ENCODE measurements at places on chromosomes 6 and 20.

DNA sequence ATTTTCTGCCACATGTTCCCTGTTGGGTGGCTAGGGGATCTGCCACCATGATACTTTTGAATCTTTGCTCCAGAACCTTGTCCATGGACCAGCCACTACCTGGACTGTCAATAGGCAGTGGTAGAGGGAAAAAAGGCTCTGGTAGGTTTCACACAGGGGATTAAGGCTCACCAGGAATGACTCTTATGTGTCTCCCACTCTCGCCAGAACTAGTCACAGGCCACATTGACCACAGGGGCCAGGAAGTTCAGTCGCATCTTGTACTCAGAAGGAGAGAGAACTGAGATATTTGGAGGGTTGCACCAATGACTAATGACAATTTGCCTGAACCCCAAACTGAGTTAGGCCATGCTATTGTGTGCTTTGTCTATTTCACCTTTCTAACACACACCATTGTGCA, 23.6 kb upstream of the APCDD1L start:
- no peak for DNase-seq

DNA sequence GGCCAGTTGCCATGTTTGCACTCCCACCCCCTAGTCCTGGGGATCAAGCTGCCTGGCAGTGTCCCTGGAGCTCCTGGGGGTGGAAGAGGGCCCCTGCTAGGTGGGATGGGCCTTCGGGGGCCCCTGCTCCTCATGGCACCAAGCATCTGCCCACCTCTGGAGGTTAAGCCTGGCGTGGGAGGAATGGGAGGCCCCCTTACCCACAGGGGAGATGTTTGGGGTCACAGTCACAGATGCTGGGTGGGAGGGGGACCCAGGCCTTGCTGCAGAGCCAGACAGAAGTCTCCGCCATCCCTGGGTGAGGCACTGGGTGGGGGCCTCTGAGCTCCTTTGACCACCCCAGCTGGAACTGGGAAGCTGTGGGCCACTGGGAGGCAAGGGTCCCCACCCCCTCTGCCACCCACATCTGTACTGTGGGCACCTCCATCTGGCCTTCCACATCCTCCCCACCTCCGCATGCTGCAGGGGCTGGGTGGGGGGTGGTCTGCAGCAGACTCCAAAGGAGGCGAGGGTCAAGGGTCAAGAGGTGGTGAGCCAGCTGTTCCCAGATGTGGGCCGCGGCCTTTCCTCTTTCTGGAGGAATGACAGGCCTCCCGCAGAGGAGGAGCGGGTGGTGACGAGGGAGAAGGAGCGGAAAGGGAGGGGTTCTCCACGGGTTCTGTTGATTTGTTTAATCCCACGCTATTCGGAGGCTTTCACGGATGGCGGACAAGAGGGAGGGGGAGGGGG, 41.5 kb downstream of the YTHDF1 start:
- no peak for DNase-seq

GRCh38 chr20:62598761-62599194, 43.5 kb upstream of the SLCO4A1 start:
- DNase-seq: no peak

- DNase-seq: no peak
These were observed 151.9 kb upstream of the COL21A1 start for GRCh38 chr6:56399250-56399671.

GRCh38 chr6:82331031-82331773, 32.4 kb upstream of the TPBG start:
- DNase-seq: no peak

DNA sequence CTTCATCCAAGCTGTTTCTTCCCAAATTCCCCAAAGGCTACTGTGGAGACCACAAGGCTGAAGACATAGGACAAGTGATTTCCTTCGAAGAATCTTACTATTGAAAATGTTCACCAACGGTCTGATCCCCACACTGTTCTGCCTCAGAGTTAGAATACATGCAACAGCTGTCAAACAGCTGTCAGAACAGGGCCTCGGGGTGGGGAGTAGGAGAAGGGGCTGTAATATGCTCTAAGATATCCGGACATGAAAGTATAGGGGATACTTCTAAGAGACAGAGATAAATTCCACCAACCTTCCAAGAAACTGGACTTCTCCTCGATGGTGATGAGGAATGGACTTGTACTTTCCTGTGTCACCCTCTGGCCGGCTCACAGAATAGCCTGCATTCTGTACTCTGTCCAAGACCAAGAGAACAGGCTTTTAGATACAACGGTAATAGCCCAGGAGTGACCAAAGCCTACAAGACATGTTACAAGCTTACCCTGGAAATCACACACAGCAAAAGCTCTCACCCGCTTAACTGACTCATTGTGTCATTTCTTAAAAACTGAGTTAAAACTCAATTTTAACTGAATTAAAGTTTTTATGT, 69.2 kb upstream of the PTGIS start:
- no peak for DNase-seq

DNA sequence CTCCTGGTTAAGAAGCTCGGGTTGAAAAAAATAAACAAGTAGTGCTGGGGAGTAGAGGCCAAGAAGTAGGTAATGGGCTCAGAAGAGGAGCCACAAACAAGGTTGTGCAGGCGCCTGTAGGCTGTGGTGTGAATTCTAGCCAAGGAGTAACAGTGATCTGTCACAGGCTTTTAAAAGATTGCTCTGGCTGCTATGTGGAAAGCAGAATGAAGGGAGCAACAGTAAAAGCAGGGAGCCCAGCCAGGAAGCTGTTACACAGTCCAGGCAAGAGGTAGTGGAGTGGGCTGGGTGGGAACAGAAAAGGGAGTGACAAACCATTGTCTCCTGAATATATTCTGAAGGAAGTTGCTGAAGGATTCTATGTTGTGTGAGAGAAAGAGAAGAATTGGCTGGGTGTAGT, 2.0 kb downstream of the HFE start:
- DNase-seq: no peak

DNA sequence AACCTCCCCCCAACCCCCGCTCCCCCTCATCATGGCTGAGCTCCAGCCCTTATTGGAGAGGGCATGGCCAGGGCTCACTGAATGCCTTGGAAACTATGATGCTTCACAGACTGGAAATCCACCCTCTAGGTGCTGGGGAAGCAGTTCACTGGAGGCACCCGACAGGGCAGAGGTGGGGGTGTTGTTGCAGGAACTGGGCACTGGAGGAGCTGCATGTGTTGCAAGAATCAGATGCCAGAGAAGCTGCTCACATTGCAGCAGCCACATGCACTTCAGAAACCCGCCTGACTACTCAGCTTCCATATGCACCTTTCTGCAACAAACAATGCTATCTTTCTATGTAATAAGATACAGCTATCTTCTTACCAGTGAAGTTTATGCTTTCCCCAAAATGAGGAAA, 7.9 kb upstream of the TBPL1 start:
- DNase-seq: no peak

GRCh38 chr6:45795678-45796077, 220.0 kb downstream of the CLIC5 start:
- DNase-seq: no peak

DNA sequence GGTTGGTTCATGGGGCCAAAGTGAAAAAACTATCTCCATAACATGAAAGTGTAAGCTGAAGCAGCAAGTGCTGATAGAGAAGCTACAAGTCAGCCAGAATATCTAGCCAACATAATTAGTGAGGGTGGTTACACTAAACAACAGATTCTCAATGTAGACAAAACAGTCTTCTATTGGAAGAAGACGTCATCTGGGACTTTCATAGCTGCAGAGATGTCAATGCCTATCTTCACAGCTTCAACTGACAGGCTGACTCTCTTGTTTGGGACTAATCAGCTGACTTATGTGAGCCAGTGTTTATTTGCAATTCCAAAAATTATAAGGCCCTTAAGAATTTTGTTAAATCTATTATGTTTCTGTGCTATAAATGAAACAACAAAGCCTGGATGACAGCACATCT, 63.2 kb downstream of the GMDS start:
- no peak for DNase-seq

DNA sequence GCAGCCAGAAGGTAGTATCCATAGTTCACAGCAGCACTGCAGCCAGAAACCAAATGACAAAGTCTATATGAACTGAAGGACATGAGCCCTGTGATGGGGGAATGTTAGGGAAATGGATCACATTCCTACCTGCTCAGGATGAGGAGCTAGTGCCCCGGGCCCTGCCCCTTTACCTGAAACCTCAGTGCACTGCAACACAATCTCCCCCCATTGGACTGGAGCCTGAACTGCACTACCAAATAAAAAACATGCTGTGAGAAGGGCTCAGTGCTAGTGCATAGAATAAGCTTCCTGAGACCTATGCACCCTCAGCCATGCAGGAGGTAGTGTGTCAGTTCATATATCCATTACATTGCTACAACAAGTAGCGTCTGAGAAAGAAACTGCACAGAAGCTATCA, 477.8 kb downstream of the HACE1 start:
- no peak for DNase-seq

- no peak for DNase-seq
These were observed 848.5 kb upstream of the FLRT3 start for GRCh38 chr20:15185913-15186312.

GRCh38 chr6:90361174-90361573, 64.5 kb upstream of the BACH2 start:
- no peak for DNase-seq
